Stimulated activated CD4-positive, alpha-beta T cell treated with anti-CD3 and anti-CD28 coated beads, Interleukin-2, amount 100 ng/mL, for 4 hours (primary cell): ENCODE measurements at places on chromosomes 3 and 15.

- no peak for DNase-seq
Observed at GRCh38 chr3:143536817-143537535, 311.3 kb downstream of the SLC9A9 start.

GRCh38 chr3:46222435-46223161, 14.5 kb upstream of the CCR1 start:
- DNase-seq = no peak

GRCh38 chr15:47721676-47722075, 4.4 kb downstream of the SEMA6D start:
- DNase-seq = no peak

DNA sequence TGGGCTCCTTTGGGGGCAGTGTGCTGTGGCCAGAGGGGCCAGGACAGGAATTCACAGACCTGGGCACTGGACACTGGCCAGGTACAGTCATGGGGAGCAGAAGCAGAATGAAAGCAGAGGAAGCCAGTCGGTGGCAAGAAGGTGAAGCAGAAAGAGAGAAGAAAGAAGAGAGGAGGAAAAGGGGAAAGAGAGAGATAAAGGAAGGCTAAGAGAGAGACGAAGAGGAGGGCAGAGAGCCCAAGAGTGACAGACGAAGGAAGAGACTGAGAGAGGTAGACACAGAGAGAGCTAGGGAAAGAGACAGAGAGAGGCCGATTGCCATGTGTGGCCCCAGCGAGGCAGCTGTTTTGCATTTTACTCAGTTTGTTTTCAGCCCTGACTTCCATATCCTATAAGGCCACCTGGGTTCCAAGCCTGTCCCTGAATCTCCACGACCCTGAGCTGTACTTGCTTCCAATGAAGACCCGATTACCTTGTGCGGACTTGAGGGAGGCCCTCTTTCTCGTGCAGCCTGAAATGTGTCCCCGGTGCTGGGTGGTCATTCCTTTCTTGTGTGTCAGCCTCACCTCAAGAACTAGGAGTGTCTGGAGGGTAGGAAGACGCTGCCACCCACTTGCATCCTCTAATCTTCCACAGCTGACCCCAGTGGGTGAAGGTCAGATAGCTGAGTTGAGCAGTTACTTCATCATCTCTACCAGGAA, 73.9 kb downstream of the LSM3 start:
- DNase-seq = no peak

DNA sequence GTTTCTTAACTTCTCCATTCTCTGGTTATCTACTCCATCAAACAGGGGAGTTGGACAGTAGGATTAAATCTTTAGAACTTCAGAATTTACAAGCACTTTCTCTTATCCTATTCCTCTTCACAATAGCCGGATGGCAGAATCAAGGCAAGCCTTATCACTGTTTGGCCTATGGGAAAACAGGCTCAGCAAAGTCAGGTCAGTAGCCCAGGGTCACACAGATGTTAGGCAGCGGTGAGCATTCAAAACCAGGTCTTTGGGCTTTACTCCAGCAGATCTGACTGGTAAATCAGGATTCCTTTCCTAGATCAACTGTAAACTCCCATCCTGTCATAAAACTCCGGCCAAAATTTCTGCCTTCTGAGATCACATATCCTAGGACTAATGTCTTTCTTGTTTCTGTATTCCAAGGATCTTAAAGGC, 258.4 kb downstream of the OPA1 start:
- no peak for DNase-seq

DNA sequence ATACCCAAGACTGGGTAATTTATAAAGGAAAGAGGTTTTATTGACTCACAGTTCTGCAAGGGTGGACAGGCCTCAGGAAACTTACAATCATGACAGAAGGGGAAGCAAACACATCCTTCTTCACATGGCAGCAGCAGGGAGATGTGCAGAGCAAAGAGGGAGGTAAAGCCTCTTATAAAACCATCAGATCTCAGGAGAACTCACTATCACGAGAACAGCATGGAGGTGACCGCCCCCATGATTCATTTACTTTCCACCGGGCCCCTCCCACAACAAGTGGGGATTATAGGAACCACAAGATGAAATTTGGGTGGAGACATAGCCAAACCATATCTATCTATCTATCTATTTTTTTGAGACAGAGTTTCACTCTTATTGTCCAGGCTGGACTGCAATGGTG, 5.4 kb downstream of the GDPGP1 start:
- DNase-seq = no peak

- DNase-seq = no peak
Observed at GRCh38 chr3:174342941-174343501, 516.1 kb upstream of the NAALADL2 start.

DNA sequence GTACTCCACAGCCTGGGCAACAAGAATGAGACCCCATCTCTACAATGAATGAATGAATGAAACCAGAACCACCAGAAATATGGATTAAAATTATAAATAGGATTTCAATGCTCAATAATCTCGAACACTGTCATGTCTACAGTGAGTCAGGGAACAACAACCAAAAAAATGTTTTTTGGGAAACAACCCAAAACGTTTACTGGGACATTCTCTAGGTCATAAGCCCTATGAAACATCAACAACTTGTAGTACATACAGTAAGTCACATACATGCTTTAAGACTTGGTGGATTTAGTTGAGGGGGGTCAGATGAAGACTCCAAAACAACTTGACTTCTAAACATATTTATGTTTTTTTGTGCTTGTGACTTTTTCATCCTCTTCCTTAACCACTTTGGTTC, 511.2 kb downstream of the FOXP1 start:
- no peak for DNase-seq
